Panc1 (cell line): ENCODE measurements at places on chromosomes 6 and 20. TPM values are rescaled to one million over a fixed set of nuclear protein-coding genes. Genes with fewer than 3 reads are reported as not detected.

LKAAEAR1 gene
- 0.67 TPM for total RNA-seq

RAMACL gene
- 0.13 TPM for total RNA-seq

GRCh38 chr6:158058171-158058651, 76.5 kb downstream of the SYNJ2 start:
- no peak for DNase-seq
- peaks cover 37% of the 10 kb centered on the region for H3K4me1 ChIP-seq
- H3K27me3 ChIP-seq, result no peaks in the 10 kb centered on the region
- H3K27ac ChIP-seq, result peak overlapping the region; percentile 65; the same call in 1 of the 2 replicates
- no peak overlapping the region for H3K4me3 ChIP-seq
- H3K36me3 ChIP-seq, result peaks cover 7% of the 10 kb centered on the region; the same call in 1 of the 2 replicates

DNA sequence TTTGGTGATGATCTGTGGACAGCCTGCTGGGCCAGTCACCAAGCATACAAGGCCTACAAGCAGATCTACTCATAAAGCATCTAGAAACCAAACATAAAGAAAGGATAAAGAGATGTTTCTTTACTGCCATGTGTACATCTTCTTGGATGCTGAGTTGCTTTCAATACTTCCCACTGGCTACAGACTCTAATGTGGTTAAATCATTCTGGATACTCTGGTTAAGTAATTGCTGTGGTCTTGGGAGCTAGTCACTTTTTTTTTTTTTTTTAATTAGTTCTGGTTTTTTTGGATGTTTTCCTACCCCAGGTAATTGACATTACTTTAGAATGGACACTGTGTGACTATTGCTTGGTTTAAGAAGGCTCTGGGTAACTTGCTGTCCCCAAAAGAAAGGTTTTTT, 215.4 kb upstream of the RUNX2 start:
- H3K27me3 ChIP-seq, result no peaks in the 10 kb centered on the region
- H3K4me1 ChIP-seq, result no peaks in the 10 kb centered on the region; the same call in 1 of the 2 replicates
- no peaks in the 10 kb centered on the region for H3K36me3 ChIP-seq
- no peak overlapping the region for H3K4me3 ChIP-seq
- no peak overlapping the region for H3K27ac ChIP-seq

- no peak overlapping the region for H3K27ac ChIP-seq
- no peaks in the 10 kb centered on the region; the same call in 1 of the 2 replicates for H3K4me1 ChIP-seq
- H3K27me3 ChIP-seq, result no peaks in the 10 kb centered on the region
Observed at GRCh38 chr6:82988930-82989351, 76.7 kb downstream of the UBE3D start.
